ENCODE measurements at places on chromosomes 11 and 22. TPM values are rescaled to one million over a fixed set of nuclear protein-coding genes. Genes with fewer than 3 reads are reported as not detected.

The VPREB3 gene
- not detected for total RNA-seq

The TPBGL gene
- total RNA-seq, result 0.31 TPM

The HOATZ gene
- total RNA-seq, result not detected

The TIMP3 gene
- 1.3 TPM for total RNA-seq

The CASP4 gene
- 4.4 TPM for total RNA-seq

The FANCF gene
- total RNA-seq, result 8.4 TPM

The FGF4 gene
- total RNA-seq, result not detected

The SLN gene
- 1.6 TPM for total RNA-seq

The TREH gene
- total RNA-seq, result not detected

The SYTL2 gene
- total RNA-seq, result 11.0 TPM

The TNNT3 gene
- total RNA-seq, result not detected

The NPAS4 gene
- not detected for total RNA-seq

Measured in A549 treated with ZK216348 at 1 μM for 4 hours (cell line).